ENCODE measurements at places on chromosomes 3 and 15.

DNA sequence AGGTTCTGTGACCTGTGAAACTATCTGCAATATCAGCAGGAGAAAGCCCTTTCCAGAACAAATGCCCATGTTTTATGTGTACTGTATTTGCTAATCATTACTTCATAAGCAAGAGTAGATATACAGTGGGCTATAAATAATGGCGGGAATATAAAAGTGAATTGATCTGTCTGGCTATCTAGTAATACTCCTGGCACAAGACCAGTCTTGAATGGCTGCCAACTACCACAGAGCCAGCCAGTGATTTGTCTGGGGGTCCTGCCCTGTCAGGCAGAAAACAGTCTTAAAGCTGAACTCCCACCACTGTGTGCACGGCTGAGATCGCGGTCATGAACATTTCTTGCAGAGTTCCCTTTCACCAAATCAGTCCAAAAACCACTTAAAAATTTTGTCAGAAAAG, 176.3 kb downstream of the MEIS2 start:
- no peak for DNase-seq

DNA sequence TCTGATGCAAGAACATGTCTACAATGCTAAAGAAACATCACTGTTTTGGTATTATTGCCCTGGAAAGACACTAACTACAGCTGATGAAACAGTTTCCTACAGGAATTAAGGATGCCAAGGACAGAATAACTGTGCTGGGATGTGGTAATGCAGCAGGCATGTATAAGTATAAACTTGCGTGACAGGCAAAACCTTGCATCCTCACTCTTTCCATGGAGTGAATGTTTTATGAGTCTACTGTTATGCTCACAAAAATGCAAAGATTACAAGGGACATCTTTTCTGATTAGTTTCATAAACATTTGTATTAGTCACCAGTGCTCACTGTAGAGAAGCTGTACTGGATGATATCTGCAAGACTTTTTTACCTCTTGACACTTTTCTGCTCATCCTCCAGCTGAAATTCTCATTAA, 143.6 kb downstream of the NAALADL2 start:
- no peak for DNase-seq

DNA sequence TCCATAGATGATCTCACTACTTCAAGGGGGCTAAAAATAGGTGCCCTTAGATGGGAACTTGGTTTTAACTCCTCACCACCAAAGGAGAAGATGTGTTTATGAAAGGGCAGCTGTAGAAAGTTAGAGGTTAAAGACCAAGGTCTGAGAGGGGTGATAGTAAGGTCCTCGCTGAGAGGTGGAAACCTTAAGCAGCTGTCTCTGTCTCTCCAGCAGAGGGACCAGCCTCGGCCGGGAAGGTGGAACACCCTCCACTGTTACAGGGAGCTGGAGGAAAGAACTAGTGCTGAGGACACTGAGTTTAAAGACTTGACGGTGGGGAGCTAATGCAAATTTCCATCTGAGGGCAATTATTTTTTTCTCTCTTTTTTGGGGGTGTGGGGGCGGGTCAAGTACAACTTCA, 8.9 kb upstream of the RLBP1 start:
- no peak for DNase-seq

GRCh38 chr3:24657870-24658510, 163.3 kb upstream of the THRB start:
- DNase-seq = no peak

GRCh38 chr15:101805605-101806345, 2.5 kb downstream of the OR4F6 start:
- no peak for DNase-seq

DNA sequence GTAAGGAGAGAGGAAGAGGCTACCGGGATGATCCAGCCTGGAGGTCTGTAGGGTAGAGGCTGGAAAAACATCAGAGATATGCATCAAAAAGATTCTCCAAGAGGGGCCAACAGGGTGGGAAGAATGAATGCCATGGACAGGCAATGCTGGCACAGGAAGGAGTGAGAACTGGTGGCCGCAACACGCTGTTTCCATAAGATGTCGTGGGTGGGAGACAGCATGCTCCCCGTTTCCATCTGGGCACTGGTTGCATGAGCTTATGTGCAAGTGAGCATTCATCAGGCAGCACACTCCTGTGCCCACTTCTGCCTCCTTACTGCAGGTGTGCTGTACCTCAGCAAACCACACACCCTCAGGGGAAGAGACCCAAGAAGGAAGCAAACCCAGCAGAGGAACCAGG, 59.4 kb downstream of the GABRB3 start:
- no peak for DNase-seq

- no peak for DNase-seq
Measured at GRCh38 chr3:81354119-81354518, 407.3 kb downstream of the GBE1 start.

- DNase-seq = no peak
Measured at GRCh38 chr3:153448151-153448829, 286.3 kb downstream of the RAP2B start.

GRCh38 chr3:161371441-161372320, at the start of gene SPTSSB:
SPTSSB (minus strand) TSS chr3:161371517; CDS start chr3:161346323, 25,194 bp downstream.
- DNase-seq = peak; percentile 35

- no peak for DNase-seq
Measured at GRCh38 chr3:197997936-197998335, 37.9 kb downstream of the LMLN start.

- no peak for DNase-seq
Measured at GRCh38 chr3:177437513-177438337, 240.4 kb upstream of the TBL1XR1 start.

GRCh38 chr3:112086875-112087524, 811 bp downstream of the C3orf52 start:
- no peak for DNase-seq

- no peak for DNase-seq
Measured at GRCh38 chr3:139307072-139307491, 36.7 kb upstream of the MRPS22 start.

GRCh38 chr15:74595271-74595670, 20.4 kb upstream of the CLK3 start:
- DNase-seq = no peak

DNA sequence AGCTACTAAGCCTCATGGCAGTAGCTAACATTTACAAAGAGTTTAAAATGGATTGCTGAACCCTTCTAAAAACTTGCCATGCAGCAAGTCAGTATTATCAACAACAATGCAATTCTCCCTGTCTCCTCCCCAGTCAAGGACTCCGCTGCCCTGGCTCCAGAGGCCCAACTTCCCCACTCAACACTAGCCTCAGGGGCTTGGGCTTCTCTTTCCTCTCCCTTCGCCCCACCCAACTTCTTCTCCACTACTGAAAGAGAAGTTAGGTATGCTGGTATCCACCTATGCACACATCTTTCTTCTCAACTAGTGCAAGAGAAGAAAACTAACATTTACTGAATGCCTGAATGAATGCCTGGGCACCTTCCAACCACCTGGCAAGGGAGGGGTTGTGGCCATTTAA, 30.7 kb downstream of the TLE3 start:
- no peak for DNase-seq

- DNase-seq = no peak
Measured at GRCh38 chr15:60729850-60730458, 251.0 kb upstream of the ICE2 start.

DNA sequence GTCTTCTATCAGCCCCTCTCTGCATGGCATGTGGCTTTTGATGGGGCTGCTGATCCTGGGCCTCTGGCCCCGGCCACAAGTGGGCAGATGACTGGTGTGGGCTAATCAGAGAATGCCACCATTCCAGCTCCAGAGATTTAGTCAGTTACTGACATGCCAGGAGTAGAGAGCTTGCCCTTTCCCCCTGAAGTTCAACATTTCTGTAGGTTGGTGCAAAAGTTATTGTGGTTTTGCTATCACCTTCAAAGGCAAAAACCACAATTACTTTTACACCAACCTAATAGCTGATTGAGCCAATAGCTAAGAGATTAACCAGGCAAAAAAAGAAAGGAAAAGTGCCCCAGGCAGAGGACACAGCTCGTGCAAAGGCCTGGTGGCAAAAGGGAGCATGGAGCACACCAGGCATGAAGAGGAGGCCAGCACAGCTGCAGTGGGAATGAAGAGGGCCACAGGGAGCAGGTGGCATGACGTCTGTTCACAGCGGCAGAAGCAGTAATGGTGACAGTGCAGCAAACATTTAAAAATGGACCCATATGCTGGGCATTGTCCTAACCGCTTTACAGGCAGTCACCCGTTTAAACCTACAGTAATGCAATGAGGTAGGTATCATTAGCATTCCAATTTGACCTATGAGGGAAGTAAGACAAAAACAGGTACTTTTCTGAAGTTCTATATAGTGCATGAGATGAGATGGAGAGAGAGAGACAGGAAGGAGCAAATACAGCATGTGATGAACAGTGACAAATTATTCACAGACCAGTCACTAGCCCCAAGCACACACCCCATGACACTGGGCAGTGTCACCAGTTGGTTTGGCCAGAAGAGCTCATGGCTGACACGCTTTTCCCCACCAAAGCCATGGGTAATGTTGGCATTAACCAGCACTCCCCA, 373.0 kb upstream of the PROK2 start:
- no peak for DNase-seq

DNA sequence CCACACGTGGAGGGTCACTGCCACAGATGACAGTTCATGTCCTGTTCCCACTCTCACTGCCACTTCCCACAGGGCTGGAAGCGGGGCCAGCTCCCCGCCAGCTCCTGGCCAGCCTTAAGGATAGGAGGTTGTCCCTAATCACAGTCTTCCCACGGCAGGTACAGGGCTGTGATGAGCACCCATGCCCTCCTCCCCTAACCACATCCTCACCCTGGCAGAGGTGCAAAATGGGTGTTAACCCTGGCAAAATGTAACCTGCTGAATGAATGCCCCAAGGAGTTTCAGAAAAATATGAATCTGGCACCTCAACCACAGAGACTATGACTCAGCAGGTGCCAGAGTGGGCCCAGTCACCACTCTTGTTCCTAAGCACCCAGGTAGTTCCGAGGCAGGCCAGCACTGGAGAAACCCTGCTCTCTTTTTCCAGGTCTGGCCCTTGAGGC, 185.1 kb upstream of the TPM1 start:
- DNase-seq = no peak

DNA sequence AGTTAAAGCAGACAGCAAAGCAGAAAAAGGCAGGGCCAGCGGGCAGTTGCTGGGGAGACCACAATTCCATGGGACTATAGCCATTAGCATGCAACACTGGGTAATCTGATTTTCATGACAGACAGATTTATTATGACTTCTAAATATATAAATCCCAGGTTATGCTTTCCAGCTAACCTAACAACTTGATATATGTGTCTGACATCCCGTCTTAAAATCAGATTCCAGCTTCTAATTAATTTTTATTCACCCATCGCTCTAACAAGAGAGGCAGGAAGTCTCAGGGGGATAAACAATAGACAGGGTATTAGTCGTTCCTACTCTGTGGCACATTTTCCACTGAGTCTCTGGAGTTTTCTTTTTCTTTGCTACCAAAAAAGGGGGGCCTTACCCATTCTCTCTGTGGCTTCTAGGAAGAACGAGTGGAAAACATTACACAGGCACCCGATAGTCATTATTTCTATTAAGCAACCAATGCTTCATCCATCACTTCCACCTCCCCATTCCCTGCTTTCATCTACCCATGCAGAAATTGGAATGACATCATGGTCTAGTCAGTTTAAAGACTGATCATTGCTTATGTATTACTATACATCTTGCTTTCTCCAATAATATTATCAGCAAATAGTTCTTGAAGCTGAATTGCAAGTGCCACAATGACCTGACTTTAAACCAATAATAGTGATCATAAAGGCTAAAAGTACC, 173.1 kb downstream of the FHIT start:
- DNase-seq = no peak

DNA sequence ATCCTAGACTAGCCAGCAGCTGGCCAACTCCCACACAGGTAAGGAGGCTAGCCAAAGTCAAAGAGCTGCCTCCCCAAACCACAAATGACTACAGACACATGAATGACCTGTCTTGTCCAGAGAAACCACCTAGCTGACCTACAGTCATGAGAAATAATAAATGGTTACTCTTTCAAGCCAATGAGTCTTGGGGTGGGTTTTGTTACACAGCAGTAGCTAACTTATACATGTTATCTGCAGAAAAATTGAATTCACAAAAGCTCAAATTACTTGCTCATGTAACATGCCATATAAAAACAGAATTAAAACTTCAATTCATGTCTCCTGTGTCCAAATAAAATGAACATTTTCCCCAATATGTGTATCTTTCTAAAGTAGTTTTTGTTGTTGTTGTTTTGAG, 307.4 kb upstream of the NR2F2 start:
- DNase-seq = no peak

DNA sequence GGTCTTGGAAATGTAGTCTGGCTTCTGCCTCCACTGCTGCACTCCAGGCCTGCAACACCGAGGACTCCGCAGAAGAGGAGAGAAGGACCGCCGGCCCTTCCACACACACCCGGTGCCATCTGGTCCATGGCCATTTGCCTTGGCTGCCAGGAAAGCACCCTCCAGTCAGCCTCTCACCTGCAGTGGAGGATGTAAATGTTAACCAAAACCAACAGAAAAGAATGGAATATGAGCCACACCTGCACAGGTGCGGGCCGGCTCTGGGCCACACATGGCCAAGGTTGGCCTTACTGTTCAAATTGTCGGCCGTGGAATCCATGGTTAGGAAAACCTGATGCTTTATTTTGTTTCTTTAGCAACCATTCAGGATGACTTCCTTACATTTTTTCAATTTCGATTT, 178.3 kb upstream of the C2CD4B start:
- DNase-seq = no peak

Measured in NCI-H510A (cell line).